Activated T-cell treated with anti-CD3 and anti-CD28 coated beads for 48 hours (primary cell): ENCODE measurements at places on chromosomes 4 and X.

- peak; percentile 8 for DNase-seq
These were observed 600 bp downstream of the BEX4 start for GRCh38 chrX:103215425-103215991.

DNA sequence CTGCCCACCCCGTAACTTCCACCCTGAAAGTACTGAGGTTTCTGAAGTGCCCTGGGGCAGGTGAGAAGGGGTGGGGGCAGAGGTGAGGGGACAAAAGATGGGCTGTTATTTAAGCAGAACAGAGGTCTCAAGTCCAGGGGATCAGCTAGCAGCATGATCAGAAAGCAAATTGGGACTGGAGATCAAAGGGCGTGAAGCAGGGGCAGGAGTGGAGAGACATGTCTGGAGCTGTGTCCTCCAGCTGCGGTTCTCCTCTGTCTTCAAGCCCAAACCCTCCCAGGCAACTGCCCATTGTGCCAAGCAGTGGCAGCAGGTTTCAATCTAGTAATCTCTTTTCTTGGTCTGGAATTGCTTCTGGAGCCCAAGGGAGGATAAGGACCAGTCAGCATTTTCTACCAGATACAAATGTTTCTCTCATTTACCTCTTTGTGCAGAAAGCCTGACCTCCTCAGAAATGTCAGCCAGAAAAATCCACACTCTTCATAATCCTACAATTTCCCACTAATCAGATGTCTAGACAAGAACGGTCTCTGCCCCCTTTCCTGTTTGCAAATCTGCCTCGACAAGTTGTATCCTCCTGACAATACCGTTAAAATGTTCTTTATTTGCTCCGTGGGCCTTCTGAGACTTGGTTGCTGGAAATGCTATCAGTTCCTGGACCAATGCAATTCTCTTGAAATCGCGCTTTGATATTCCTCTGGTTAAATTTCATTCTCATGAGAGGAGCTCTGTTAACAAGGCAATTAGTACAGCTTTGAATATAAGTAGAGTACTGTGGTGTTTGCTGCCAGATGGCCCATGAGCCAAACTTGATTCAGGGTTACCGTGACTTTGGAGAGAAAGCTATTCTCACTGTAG lies 23.2 kb upstream of the RASL11B start:
- no peak for DNase-seq

- no peak for DNase-seq
These were observed 71.8 kb downstream of the C4orf33 start for GRCh38 chr4:129167640-129168260.

DNA sequence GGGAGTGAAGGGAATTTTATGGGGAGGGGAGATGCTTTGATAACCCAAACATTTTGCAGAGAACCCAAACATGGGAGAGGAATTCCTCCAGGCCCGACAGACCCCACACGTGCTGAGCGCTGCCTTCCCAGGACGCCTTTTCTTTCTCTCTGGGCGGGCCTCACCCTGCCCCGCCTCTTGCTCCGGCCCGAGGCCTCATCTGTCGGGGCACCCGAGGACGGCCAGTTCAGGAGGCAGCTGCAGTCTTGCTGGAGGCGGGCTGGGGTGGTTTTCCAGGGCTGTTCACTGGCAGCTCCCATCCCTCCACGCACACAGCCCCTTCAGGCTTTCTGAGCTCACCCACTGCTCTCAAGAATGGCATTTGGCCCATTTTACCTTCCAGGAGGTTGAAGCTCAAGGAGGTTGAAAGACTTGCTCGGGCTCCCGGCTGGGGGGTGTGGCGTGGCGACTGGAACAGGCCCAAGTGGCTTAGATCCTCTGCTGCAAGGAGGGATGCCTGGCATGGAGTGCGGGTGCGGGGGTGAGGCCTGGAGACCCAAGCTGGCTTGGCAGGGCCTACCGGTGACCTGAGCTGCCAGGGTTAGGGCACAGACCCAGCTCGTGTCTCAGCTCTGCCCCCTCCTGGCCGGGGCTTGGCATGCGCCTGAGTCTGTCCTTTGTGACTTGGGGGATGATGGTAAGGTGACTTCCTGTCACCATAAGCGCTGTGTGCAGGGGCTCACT lies 99.2 kb downstream of the PSAPL1 start:
- DNase-seq: peak; percentile 60

DNA sequence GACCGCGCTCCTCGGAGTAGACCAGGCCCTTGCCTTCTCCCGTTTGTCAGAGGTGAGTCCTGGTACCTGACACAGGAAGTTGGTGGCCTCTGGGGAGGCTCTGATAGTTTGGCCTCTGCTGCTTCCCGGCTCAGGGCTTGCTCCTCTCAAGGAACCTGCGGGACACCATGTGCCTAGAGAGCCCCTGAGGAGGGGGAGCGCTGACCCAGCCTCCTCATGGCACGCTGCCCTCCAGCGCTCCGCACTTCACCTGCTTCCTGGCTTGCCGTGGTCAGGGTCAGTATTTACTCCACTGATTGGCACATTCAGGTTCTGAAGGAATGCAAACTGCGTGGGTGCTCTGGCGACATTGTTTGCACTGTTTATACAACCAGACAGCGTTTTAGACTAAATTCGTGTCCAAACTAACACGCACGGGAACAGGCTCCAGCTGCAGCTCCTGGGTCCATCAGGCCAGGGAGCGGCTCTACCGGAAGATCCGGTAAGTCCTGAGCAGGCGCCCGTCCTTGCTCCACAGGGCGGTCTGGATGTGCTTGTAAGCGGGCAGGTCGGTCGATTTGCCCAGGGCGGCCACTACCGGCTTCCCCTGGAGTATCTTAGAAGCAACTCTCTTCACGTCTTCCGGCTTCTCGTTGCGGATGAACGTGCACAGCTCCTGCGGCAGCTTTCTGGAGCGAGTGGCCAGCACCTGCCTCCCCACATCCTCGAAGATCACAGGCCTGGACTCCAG lies 121.6 kb upstream of the GRID2 start:
- DNase-seq: no peak

GRCh38 chr4:148200960-148201359 lies 241.3 kb downstream of the NR3C2 start:
- DNase-seq: no peak

DNA sequence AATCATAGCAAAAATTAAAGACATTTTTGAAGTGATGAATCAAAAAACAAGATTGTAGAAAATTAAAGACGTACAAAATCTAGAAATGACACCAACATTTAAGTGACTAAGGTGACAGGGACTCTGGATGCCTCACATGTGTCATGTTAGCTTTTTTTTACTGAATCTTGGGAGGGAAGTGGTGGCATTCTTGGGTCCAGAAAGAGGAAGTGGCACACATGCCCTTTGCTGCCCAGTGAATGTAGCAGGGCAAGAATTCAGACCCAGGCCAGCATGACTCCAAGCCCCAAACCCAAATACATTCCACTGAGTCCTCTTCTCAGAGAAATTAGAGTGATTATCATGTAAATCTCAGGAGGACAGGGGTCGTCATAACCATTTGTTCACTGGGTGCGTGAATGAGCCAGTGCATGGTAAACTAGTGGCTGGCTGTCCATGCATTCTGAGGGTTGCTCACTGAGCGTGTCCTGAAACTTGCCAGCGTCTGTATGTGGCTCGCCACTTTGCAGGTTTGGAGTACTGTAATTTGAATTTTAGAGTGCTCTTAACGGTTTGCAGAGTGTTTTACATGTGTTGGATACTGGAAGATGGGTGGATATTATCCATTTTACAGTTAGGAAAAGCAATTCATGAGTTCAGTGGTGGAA lies 55.4 kb upstream of the TBC1D14 start:
- no peak for DNase-seq

- no peak for DNase-seq
These were observed 54.4 kb downstream of the PHKA1 start for GRCh38 chrX:72659723-72660122.

- no peak for DNase-seq
These were observed 173.4 kb downstream of the SCFD2 start for GRCh38 chr4:53192496-53192895.
